ENCODE measurements at places on chromosomes 3 and 15.

DNA sequence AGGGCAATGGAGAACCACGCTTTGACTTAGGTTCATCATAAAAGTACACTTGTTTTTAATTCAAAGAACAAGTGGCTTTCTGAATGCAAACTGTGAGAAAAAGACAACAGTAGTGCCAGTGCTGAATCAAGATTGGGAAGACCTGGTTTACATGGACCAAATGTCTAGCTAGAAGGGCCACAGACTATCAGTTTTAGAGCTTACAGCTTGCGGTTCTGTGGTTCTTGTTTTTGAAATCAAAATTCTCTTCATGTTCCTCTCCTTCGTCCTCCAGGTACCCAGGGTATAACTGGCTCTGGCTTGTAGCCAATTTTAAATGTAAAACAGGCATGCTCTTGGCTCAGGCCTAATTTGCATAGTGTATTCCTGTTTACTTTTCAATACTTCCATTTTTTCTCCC is 124.6 kb downstream of the TGFBR2 start:
- no peak for DNase-seq

DNA sequence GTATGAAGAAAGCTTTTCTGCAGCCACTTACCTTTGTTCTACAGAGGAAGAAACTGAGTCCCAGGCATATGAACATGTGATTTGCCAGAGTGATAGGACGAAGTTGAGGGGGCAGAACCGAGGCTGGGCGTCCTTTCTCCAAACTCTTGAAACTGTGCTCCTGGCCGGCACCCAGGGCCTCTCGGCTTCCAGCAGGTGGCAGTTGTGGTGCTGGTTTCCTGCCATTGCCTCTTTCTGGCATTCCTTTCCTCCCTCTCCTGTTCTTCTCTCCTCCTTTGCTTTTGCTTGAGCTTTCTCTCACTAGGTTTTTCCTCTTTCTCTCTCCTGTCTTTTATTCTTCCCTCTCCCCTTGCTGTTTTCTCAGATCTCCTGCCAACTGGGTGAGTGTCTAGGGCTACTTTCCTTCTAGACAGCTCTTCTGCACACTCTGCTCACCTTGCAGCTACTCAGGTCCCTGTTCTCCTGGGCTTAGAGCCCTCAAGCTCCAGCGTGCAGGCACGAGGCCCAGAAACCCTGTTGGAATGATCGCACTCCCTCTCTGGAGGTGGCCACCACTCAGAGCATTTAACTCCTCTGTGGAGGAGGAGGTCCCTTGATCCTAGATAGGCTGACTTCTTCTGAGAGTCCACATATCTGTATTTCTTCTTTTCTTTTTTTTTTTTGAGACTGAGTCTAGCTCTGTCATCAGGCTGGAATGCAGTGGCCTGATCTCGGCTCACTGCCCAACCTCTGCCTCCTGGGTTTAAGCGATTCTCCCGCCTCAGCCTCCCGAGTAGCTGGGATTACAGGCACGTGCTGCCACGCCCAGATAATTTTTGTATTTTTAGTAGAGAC is 26.2 kb downstream of the TRAK1 start:
- DNase-seq = no peak

DNA sequence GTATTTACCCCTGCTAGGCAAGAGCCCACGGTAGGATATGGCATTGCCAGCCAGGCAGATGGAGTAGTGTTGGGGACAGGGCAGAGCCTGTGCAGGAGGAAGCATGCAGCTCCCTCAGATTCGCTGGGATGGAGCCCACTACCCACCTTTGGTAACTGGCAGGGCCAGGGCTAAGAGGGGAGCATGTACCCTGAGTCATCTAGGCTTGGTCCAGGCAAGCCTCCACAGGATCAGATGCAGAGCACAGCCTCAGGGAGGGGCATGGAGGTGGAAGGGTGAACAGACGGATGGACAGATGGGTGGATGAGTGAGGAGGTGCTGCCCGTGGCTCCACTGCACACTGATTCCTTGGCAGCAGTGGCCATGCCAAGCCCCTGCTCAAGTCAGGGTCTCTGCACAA is 33.0 kb downstream of the IL20RB start:
- no peak for DNase-seq

- no peak for DNase-seq
These were observed 75.7 kb upstream of the DPPA4 start for GRCh38 chr3:109413049-109413448.
